GM18507 (cell line): ENCODE measurements at places on chromosomes 13 and 19.

- no peak for DNase-seq
These were observed 25.4 kb downstream of the POP4 start for GRCh38 chr19:29631450-29631849.

DNA sequence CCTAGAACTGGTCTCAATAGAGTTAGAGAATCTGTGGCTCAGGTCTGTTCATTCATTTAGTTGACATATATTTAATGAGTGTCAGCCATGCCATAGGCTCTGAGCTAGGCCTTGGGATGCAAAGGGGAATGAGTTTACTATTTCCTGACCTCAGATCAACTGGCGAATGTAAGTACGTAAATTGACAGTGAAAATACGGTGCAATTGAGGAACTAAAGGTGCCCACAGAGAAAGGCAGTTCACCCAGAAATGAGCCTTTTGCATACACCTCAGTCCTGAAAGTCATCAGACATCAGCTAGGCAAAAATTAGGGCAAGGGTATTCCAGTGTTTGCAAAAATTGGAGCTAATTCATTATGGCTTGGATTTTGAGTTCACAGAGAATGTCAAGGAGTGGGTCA lies 20.6 kb upstream of the UPF3A start:
- DNase-seq = no peak

- no peak for DNase-seq
These were observed 26.1 kb upstream of the DOCK9 start for GRCh38 chr13:99003851-99004471.

GRCh38 chr13:33838647-33839046 lies 20.7 kb downstream of the RFC3 start:
- DNase-seq = no peak

- DNase-seq = no peak
These were observed 76.8 kb downstream of the TUBGCP3 start for GRCh38 chr13:112510987-112511685.

GRCh38 chr13:108200781-108201398 lies 14.4 kb downstream of the LIG4 start:
- no peak for DNase-seq

DNA sequence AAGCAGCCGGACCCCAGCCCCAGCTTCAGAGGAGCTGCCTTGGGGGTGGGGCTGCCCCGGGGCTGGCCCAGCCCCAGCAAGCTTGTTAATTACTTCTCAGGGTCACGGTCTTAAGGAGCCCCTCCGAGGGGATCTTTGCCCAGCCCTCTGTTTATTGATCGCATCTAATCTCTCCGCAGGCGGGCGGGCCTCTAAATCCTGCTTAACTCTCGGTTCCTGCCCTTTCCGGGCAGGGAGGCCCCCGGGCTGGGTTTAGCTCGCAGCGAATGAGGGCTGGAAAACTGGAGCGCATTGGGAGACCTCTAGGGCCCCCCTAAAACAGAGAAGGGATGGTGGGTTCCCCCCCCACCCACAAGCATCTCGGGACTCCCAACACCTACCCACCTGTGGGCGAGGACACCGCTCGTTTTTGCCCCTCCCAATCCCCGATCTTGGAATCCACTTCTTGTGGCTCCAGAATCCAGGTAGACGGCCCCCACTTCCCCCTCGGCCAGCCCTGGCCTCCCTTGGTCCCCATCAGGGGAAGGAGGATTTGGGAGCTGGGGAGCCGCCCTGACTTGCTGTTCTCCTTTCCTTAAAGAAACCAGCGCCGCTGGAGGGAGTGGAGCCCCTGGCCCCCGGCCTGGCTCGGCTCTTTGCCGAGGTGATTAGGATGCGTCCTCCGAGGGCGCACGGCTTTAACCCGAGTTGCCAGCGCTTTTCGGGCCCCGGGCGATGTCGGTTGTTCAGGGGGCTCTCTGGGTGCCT lies 59.5 kb upstream of the ADGRL1 start:
- no peak for DNase-seq

DNA sequence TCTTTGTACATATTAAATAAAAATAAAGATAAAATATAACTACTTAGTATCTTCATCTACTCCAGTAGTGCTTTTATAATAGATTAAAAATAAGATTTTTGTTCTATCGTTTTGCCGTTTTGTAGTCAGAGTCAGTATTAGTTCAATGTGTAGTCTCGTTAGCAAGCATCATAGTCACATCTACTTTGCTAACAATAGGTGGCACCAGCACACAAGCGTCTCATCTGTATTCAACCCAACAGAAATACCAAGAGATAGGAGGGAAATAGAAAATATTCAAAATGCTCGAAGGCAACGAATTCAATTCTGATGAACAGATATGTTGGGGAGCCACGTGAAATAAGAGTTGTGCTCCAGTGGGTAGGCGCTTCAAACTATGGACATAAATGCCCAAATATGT lies 21.4 kb upstream of the MICU2 start:
- DNase-seq = no peak
